NCI-H2081 treated with DMSO at 0.1 percent for 48 hours (cell line): ENCODE measurements at places on chromosomes 6 and 20.

- DNase-seq = no peak
Measured at GRCh38 chr6:92011681-92012245, 1407.6 kb downstream of the EPHA7 start.

DNA sequence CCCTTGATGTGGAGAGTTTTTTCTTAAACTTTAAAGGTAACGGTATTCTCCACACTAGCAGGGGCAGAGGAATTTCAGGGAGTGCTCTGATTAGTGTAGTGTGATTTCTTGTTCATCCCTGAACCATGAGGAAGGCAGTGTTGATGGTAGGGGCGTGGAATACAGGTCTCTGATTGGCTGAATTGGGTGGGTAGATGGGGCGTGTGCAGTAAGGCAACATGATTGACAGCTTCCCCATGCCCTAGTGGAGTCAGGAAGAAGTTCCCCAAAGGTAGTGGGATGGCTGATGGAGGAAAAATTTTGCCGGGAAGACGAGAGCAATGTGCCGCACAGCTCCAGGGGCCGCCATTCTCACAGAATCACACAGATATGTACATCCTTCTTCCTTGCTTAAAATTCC is 97.4 kb upstream of the SALL4 start:
- no peak for DNase-seq

- no peak for DNase-seq
Measured at GRCh38 chr6:151137542-151137941, 102.2 kb upstream of the AKAP12 start.

DNA sequence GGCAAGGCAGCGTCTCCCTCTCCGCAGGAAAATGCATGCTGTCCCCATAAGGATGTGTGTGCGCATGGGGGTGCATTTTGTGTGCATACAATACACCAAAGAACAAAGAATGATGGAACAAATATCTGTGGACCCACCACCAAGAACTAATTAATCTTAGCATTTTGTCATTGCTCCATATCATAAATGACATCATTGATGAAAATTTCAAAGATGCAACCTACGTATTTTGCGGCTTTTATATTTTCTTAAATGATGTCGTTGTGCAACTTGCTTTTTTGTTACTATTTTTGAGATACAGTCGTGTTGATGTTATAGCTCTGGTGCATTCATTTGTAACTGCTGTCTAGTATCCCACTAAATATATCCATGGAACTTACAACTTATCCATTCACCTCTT is 89.7 kb downstream of the SERAC1 start:
- DNase-seq = no peak

- no peak for DNase-seq
Measured at GRCh38 chr6:158304254-158304653, 8.0 kb upstream of the TULP4 start.
